Activated naive CD8-positive, alpha-beta T cell treated with anti-CD3 and anti-CD28 coated beads, Interleukin-2, amount 50 U/mL, for 16 hours (primary cell): ENCODE measurements at places on chromosomes 13 and 19.

DNA sequence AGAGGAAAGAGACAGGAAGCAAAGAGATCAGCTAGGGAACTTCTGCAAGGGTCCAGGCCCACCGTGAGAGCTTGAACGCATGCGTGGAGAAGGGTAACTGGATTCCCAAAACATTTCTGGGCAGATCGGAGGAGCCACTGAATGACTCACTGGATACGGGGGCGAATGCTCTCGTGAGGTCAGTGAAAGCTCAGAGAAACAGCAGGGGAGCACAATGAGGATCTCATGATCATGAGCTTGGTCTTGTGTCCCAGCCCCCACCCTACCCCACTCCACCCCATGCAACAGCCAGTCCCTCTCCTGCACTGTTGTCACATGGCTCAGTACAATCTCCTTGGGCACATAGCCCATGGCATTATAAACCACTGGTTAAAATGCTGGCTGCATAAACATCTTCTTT lies 40.6 kb downstream of the DCLK1 start:
- DNase-seq: no peak

DNA sequence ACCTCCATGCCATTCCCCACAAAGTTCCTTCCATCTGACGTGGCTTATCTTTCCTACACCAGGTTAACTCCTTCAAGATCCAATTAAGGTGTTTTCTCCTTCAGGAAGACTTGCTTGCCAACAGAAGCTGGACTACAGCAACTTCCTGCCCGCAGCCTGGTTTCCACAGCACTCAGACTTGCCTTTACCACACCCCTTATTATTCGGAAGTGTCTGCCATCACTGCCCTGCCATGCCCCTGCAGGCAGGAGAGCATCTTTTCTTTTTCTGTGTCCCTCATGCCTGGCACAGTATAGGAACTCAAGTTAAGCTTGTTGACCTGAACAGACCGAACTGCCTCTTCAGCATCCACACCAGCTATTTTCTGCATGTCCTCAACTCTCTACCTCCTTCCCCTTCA lies 168.0 kb downstream of the FOXO1 start:
- no peak for DNase-seq

GRCh38 chr19:2353159-2353886 lies 6.7 kb upstream of the TMPRSS9 start:
- no peak for DNase-seq

GRCh38 chr13:48493066-48493765 lies 39.7 kb downstream of the RCBTB2 start:
- no peak for DNase-seq

DNA sequence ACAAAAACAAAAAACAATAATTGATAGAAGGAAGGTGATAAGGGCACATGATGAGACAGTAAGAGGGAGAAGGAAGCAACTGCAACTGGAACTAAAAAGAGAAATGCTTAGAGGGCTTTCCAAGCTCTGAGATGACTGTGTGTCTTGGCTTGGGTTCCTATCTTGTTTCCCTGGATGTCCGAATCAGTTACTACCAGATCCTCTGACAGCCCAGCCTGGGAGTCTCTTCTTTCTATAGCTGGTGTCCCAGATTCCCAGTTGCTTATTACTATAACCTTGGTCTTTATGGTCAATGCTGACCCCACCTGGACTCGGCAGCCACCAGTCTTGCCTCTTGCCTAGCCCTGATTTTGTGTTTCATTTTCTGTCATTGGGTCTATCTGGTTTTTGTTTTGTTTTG lies 116.4 kb downstream of the RFC3 start:
- DNase-seq: no peak

GRCh38 chr19:41226053-41226873 lies 7.2 kb downstream of the AXL start:
- no peak for DNase-seq

GRCh38 chr13:24540236-24541126 lies 27.9 kb upstream of the PARP4 start:
- no peak for DNase-seq

DNA sequence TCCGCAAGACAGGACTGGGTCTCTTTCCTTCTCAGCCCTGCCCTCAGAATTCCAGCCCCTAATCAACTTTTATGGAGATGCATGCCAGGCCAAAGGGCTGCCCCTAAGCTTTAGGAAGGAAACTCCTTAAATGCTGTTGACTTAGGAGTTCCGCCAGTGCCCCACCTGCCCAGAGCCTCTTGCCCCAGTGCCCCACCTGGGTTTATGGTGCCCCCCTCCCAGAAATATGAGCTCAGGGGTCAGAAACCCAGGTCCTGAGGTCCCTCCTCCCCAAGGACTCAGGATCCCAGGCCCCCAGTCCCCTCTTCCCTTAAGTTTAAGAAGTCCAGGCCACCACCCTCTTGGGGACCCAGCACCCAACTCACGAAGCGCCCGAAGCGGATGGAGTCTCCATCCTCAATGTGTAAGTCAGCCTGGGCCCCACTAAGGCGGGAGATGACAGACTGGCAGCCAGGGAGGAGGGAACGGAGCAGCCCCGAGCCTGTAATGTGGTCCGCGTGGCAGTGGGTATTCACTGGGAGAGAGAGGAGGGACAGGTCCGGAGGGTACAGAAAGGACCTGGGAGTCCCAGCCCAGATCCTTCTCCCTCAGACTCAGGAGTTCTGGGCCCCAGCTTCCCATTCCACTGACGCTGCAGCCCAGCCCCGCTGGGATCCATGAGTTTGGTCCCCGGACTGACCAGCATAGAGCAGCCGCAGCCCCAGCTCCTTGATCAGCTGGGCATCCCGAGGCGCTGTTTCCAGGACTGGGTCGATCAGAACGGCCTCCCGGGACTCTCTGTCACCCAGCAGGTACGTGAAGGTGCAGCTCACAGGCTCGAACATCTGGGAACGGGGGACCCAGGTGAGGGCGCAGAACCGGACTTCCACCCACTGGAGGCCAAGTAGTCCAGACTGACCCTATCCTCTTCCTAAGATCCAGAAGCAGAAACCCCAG lies 897 bp downstream of the ETHE1 start:
- no peak for DNase-seq

DNA sequence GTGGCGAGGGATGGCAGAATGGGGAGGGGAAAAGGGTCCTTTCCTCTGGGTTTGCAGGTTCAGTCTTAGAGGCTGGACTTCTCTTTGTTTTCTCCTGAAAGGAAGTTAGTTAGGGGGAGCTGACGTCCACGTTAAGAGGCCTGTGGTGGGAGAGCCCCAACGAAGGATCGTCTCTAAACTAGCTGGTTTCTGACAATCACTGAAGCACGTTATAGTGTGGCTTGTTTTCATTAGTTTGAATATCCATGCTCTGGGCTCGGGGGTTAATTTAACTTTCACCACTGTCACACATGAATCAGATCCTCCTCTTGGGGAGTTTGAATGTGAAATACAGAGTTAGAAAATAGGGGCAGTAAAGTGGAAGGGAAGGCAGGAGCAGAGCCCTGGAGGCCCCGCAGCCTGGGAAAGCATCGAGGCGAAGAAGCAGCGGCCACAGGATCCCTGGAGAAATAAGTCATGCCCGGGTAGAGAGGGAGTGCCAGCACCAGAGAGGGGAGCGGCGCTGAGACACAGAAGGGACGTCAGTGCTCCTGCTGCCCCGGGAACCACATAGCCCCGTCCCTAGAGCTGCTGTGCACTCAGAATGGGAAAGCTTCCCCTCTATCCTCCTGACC lies 31.1 kb upstream of the AMER2 start:
- no peak for DNase-seq

DNA sequence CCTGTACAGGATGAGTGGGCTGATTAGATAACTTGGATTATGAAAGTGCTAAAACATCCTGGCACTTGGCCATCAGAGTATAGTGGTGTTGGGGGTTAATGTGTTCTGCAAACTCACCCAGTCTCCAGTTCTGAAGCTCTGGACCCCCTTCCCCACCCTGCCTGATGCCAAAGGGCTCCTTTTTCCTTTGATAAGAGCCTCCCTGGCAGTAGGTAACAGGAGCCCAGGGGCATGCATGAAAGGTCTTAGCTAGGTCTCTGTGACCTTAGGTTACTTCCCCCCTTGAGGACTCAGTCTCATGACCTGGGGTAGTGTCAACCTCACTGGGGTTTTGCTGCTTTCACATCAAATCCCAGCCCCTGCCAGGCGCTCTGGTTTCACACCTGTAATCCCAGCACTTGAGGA lies 2.5 kb downstream of the RPS28 start:
- DNase-seq: no peak

DNA sequence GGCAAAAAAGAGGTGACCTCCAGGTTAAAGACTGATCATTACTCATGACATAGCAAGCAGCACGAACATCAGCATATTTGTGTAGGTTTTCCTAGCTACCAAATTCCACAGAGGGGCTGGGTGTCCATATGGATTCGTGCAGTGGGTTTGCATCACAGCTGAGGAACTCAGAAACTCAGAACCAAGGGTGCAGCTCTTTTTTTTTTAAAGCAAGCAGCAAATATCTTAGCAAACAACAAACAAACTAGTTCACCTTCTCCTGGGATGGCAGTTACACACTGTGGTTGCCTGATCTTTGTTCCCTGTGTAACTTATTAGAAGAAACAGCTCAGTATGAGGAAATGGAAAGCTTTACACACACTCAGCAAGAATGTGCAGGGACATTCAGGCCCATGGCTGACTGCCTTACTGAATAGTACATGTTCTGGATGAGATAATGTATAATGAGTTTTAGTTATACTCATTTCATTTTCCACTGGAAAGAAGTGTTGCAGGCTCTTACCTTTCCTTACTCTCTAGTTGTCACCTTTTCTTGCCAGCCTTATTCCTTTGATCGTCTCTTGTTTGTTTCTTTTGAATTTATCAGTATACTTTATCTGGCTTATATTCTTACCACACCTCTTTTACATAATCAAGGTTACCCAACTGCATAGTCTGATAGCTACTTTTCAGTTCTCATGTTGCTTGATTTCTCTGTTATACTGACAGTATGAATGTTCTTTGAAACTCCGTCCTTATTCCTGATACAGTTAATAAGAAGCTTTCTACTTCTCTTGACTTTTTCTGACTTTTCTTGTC lies 4.3 kb downstream of the NDFIP2 start:
- no peak for DNase-seq

DNA sequence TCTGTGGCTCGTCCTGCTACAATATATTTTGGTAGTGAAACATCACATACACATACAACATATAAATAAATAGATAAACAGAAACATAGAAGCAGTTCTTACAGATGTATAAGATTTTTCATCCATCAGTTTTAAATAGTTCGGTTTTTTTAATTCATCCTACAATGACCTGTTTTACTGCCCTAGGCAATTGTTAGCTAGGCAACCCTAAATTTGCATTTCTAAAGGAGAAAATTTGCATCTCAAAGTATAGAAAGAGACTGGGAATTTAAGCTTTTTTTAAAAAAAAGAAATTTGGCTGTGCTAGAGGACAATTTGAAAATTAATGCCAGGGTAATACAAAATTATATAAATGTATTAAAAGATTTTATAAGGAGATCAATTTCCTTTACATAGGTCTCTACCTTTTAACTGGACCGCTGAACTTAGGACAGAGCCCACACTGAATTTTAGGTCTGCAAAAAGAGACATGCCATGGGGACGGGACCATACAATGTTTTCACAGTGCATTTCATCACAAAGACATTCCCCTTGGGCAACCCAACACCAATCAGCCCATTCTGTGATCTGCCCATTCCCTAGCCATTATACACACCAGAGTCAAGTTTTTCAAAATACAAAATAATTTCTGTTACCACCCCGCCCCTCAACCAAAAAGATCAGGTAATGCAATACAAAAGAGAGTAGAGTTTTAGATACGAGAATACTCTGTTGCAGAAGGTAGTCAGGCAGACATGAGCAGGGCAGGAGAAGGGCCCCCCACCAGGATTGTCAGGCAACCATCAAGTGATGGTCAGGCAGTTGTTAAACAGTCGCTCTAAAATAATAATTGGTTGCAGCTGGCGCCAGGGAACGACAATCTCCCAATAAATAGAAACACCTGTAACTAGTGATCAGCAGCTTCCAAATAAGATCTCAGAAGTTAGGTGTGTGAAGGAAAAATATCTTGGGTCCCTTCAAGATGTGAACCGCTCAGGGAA lies 299.7 kb upstream of the SGCG start:
- no peak for DNase-seq

- DNase-seq: no peak
Observed at GRCh38 chr13:28220166-28220565, 81.8 kb downstream of the PAN3 start.

GRCh38 chr19:49085868-49086232 lies 599 bp downstream of the SNRNP70 start:
- no peak for DNase-seq

DNA sequence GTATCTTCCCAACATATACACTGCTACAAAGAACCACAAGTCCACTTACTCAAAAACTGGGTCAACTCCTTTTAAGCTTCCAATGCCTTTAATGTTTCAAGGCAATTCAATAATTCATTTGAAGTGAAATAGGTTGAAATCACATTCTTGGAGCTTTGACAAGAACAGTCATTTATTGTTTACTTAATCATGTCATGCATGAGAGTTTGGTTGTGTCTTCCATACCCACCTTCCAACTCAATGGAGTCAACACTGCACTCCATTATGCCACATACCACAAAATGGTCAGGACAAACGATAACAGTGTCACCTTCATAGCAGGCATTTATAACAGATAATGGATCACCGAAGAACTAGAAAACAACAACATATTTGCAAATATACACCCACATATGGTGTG lies 506.3 kb downstream of the UQCRFS1 start:
- DNase-seq: no peak

DNA sequence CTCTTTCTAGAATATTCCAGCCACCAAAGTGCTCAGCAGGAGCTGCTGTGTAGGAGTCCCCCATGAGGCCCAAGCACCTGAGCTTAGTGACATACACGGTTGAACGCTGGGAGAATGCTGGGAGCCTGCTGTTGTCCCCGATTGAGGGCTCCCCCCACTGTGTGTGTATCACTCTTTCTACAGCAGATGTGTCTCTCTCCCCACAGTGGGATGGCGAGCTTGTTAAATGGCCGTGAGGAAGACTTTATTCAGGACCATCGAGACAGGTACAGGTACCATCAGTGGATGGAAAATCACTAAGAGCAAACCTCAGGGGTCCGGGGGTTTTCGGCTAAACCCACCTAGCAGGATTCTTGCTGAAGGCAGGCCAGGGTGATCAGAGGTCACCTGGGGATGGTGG lies 22.7 kb downstream of the EPN1 start:
- DNase-seq: no peak

- DNase-seq: no peak
Observed at GRCh38 chr19:8638078-8638619, 7.7 kb downstream of the NFILZ start.

DNA sequence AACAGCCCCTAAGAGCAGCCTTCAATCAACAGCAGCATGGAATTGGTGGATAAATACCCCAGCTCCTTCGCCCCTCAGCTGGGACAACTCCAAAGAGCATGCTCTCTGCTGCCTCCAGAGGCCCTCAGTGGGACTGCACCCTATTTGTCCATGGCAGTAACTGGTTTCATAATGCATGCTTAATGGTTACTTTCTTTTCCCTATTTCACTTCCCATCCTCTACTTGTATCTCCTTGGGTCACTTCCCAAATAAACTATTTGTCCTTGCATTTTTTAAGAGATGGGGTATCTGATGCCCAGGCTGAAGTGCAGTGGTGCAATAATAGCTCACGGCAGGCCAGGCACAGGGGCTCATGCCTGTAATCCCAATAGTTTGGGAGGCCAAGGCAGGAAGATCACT lies 13.5 kb upstream of the TPM4 start:
- no peak for DNase-seq
